Endothelial cell of umbilical vein (primary cell): ENCODE measurements at places on chromosomes 16 and 17. TPM values are rescaled to one million over a fixed set of nuclear protein-coding genes. Genes with fewer than 3 reads are reported as not detected.

GRCh38 chr16:1777375-1778199 is 4.7 kb upstream of the MRPS34 start:
- peaks cover 16% of the 10 kb centered on the region for H3K4me1 ChIP-seq
- H3K4me3 ChIP-seq: no peak overlapping the region
- no peak for DNase-seq
- no peaks in the 10 kb centered on the region for H3K27me3 ChIP-seq
- no peaks in the 10 kb centered on the region for H3K36me3 ChIP-seq

DNA sequence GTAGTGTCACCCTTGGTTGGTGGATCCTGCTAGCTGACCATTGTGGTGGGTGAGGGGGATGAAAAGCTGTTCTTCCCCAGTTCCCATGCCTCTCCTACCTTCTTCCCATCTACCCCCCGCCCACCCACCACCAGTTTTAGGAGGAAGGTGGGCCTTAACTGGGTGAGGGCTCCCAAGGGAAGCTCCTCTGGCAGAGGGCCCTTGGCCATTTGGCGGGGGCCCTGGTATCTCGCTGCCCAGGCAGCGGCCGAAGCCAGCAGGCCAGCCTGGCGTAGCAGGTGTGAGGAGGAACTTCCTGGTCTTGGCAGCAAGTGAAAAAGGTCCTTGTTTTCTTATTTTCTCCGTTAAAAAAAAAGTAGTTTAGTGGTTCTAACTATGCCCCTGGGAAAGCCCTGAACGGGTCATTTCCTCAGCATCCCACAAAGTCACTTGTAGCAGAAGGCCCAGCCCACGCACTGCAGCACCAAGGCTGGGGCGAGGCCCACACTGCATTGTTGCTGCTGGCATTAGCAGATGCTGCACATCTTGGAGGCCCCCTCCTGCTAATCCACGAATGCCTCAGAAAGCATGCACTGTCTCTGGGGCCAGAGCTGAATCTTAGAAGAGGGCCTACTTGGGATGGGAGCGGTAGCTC is 72.5 kb downstream of the MPRIP start:
- H3K4me3 ChIP-seq: no peak overlapping the region
- no peaks in the 10 kb centered on the region for H3K4me1 ChIP-seq

DNA sequence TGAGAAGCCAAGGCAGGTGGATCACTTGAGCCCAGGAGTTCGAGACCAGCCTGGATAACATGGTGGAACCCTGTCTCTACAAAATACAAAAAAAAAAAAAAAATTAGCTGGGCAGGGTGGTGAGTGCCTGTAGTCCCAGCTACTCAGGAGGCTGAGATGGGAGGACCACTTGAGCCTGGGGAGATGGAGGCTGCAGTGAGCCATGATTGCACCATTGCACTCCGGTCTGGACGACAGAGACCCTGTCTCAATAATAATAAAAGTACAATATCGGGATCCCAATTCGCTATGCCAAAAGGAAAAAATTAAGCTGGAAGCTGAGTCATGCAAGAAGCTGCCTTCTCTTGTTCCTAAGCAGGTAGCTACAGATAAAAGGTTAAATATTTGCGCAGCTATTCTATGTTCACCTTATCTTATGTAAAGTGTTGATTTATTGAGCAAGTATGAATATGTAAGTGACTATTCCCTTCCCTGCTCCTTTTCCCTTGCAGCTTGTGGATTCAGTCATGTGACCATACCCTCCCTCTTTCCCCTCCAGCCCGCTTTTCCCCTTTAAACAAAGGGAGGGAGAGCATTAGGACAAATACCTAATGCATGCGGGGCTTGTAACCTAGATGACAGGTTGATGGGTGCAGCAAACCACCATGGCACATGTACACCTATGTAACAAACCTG is 112.0 kb downstream of the LITAF start:
- DNase-seq: no peak
- H3K36me3 ChIP-seq: no peaks in the 10 kb centered on the region
- no peak overlapping the region for H3K27ac ChIP-seq

DNA sequence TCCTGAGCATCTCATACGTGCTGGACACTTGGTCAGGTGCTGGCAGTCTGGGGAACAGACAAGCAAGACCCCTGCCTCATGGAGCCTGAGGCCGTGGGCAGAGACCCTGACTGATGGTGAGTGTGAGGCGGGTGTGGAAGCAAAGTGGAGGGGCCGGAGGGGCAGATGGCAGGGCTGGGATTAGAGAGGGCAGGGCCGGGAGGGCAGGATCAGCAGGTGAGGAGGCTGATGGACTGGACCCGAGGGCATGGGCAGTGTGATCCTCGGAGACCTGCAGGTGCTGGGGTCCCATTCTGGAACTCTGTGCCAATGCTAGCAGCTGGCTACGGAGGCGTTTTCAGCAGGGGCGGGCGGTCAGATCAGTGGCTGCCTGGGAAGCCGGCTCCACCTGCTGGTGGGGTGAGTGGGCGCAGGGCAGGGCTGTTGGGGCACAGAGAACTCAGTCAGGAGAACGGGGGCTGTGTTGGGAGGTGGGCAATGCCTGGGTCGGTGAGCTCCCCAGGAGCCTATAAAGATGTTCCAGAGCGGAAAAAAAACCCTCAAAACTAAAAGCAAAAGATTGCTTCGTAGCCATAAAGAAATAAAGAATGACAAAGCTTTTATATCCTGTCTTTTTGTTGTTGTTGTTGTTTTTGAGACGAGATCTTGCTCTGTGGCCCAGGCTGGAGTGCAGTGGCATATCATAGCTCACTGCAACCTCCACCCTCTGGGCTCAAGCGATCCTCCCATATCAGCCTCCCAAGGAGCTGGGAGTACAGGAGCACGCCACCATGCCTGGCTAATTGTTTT is 8.9 kb upstream of the C16orf74 start:
- H3K27ac ChIP-seq: no peak overlapping the region
- H3K4me3 ChIP-seq: no peak overlapping the region
- no peaks in the 10 kb centered on the region for H3K36me3 ChIP-seq
- no peak for DNase-seq

- DNase-seq: no peak
- no peak overlapping the region for H3K4me3 ChIP-seq
- H3K36me3 ChIP-seq: no peaks in the 10 kb centered on the region
- H3K27me3 ChIP-seq: no peaks in the 10 kb centered on the region
Measured at GRCh38 chr17:13253733-13254410, 236.0 kb upstream of the ELAC2 start.

DNA sequence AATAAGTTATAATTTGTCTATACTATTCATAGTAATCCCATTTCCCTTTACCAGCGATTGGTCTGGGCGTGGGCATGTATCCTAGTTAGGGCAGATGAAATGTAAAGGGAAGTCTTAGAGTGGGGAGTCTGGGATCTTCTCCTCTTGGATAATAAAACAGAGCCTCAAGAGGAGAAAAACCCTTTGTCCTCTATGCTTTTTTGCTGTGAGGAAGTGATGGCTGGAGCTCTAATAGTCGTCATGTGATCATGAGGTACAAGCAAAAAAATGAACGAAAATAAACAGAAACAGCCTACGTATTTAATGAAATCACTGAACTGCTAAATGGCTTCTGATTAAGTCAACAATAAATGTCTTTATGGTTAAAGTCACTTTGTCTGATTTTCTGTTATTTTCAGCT is 26.8 kb downstream of the EFCAB5 start:
- H3K4me3 ChIP-seq: no peak overlapping the region
- no peak for DNase-seq
- no peaks in the 10 kb centered on the region for H3K4me1 ChIP-seq
- no peaks in the 10 kb centered on the region for H3K27me3 ChIP-seq
- no peaks in the 10 kb centered on the region for H3K36me3 ChIP-seq

GRCh38 chr17:31283841-31284240 is 13.2 kb downstream of the OMG start:
- H3K36me3 ChIP-seq: no peaks in the 10 kb centered on the region

GRCh38 chr17:17050346-17051345 is 8.4 kb downstream of the MPRIP start:
- H3K4me1 ChIP-seq: peaks cover 17% of the 10 kb centered on the region
- no peak for DNase-seq
- H3K4me3 ChIP-seq: no peak overlapping the region
- H3K27me3 ChIP-seq: no peaks in the 10 kb centered on the region

GRCh38 chr17:64022611-64023063 is 2.2 kb upstream of the ICAM2 start:
- H3K36me3 ChIP-seq: no peaks in the 10 kb centered on the region
- DNase-seq: peak; percentile 35

- no peaks in the 10 kb centered on the region for H3K36me3 ChIP-seq
- DNase-seq: no peak
- H3K4me1 ChIP-seq: no peaks in the 10 kb centered on the region
Measured at GRCh38 chr17:27954548-27955495, 61.7 kb upstream of the LYRM9 start.

DNA sequence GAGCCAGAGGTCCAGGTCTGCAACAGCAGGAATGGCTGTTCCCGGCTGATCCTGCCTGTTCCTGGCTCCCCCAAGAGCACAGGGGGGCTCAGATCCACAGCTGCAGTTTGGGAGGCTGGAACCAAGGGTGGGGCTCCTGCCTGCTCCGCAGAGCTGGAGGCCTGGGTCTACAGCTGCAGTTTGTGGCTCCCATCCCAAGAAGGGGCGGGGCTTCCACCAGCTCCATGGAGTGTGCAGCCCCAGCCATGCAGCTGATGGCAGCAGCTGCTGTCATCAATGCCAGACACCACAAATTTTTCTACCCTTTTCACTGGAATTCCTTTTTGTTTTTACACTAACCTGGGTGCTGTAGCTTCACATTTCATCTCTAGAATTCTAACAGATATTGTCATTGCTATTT is 135.4 kb upstream of the KIF2B start:
- no peaks in the 10 kb centered on the region for H3K27me3 ChIP-seq
- H3K4me3 ChIP-seq: no peak overlapping the region
- no peaks in the 10 kb centered on the region for H3K4me1 ChIP-seq
- no peak for DNase-seq
- H3K36me3 ChIP-seq: no peaks in the 10 kb centered on the region

DNA sequence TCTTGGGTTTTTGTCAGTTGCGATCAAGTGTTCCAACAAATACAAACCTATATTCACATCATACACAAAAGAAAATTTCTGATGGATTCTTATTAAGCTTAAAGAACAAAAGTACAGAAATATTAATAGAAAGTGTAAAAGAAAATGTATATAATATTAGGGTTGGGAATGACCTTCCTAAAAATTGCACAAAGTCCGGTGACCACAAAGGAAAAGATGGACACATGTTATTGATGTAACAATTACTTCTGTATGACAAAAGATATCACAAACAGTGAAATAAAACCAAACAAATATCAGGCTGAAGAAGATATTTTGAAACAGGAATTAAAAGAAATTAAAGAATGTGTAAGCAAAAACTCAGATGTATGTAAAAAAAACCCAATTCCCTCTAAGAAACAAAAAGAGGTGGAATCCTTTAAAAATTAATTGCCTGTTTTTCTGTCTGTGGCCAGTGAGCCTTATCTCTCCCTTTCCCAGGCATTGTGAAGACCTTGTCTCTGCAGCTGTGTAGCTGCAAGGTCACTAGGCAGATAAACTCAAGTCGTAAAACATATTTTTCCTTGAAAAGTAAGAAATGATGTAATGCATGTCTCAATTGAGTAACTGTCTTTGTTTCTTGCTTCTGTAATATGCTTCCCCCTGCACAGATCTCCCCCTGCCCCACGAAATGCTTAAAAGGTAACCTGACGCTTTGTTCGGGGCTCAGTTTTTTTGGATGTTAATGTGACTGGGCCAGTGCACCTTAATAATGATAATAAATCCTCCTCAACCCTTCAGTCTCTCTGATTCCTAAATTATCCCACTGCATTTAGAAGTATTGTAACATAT is 2.8 kb downstream of the ST6GALNAC1 start:
- no peak overlapping the region for H3K4me3 ChIP-seq
- H3K27me3 ChIP-seq: peaks cover 3% of the 10 kb centered on the region
- DNase-seq: peak; percentile 50
- H3K36me3 ChIP-seq: no peaks in the 10 kb centered on the region
- H3K4me1 ChIP-seq: no peaks in the 10 kb centered on the region

DNA sequence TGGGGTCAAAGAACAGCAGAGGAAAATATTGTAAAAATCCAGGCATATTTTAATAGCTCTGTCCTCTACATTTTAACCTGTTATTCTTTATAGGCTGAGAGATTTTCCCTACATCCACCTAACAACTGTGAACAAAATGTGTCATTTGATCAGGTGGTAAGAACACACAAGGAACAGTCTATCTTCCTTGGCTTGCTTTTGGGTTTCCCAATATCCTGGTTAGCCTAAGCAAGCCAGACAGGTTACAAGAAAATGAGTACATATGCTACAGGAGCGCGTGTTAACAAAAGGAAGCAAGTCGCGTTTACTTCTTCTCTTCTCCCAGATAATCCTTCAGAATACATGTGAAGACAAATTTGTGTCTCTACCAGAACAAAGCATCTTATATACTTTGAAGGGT is 31.0 kb upstream of the PITPNM3 start:
- H3K4me1 ChIP-seq: no peaks in the 10 kb centered on the region
- no peak overlapping the region for H3K27ac ChIP-seq
- H3K27me3 ChIP-seq: no peaks in the 10 kb centered on the region
- no peak overlapping the region for H3K4me3 ChIP-seq
- no peak for DNase-seq

DNA sequence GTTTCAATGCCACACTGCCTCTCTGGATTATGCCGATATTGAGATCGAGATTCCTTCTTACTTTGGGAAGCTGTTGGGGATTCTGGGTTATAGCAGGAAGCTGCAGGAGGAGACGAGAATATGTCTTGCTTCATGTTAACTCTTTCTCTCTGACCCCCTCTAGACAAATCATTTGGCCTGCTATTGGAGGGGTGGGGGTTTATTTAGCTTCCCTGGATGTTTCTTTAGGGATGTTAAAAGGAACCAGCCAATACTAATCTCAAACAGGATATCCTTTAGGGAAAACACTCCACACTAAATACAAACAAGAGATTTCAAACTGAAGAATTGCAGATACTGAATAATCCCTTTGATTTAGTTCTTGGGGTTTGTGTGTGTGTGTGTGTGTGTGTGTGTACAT is 102.6 kb downstream of the TMEM100 start:
- no peaks in the 10 kb centered on the region for H3K36me3 ChIP-seq
- H3K27ac ChIP-seq: no peak overlapping the region
- H3K4me3 ChIP-seq: no peak overlapping the region
- peak; percentile 32 for DNase-seq
- H3K27me3 ChIP-seq: no peaks in the 10 kb centered on the region

DNA sequence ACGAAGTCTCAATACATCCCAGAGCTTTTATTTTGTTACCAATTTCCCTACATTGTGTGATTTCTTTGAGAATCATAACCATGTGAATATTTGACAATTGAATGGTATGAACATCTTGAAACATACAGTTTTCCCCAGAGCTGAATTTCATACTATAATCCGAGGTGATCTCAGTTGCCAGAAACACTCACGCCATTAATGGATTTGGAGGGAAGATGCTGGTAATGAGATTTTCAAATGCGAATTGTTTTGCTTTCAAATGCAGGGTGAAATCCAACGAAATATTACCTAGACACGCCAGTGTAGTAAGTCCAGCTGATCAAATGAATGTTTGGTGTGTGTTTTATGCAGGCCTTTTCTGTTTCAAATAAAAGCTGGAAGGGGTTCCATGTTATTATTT is 277.8 kb upstream of the CDH5 start:
- H3K27ac ChIP-seq: no peak overlapping the region
- no peaks in the 10 kb centered on the region for H3K4me1 ChIP-seq
- no peak overlapping the region for H3K4me3 ChIP-seq
- H3K27me3 ChIP-seq: no peaks in the 10 kb centered on the region
- DNase-seq: no peak

TMEM94 gene
- total RNA-seq: 68.4 and 69.2 TPM in 2 replicates

KRT20 gene
- total RNA-seq: not detected in 2 replicates

EIF4A3 gene
- total RNA-seq: 90.4 and 93.8 TPM in 2 replicates

CLEC18B gene
- 0.25 and 0.49 TPM in 2 replicates for total RNA-seq

PRSS22 gene
- not detected in 2 replicates for total RNA-seq

CISD3 gene
- total RNA-seq: 22.6 and 23.7 TPM in 2 replicates

OR1D2 gene
- not detected in 2 replicates for total RNA-seq

TNFSF13 gene
- 3.7 and 5.4 TPM in 2 replicates for total RNA-seq

NLRC3 gene
- total RNA-seq: 3.4 and 8.2 TPM in 2 replicates
